ENCODE measurements at places on chromosomes 2 and 18. TPM values are rescaled to one million over a fixed set of nuclear protein-coding genes. Genes with fewer than 3 reads are reported as not detected.

Gene CFAP65
- total RNA-seq: 0.23 TPM

Gene ASB18
- not detected for total RNA-seq

GRCh38 chr2:98448441-98449145 lies 3.9 kb downstream of the INPP4A start:
- no peaks in the 10 kb centered on the region for H3K36me3 ChIP-seq
- no peak for DNase-seq
- H3K27me3 ChIP-seq: no peaks in the 10 kb centered on the region
- no peak overlapping the region for H3K27ac ChIP-seq

- no peak overlapping the region for H3K4me3 ChIP-seq
- no peaks in the 10 kb centered on the region for H3K27me3 ChIP-seq
- peaks cover 6% of the 10 kb centered on the region for H3K36me3 ChIP-seq
- H3K4me1 ChIP-seq: peaks cover 4% of the 10 kb centered on the region
Observed at GRCh38 chr18:3478262-3478978, 28.4 kb downstream of the TGIF1 start.

GRCh38 chr2:234242459-234242836 lies 191.9 kb downstream of the SPP2 start:
- no peaks in the 10 kb centered on the region for H3K27me3 ChIP-seq
- no peak overlapping the region for H3K27ac ChIP-seq
- H3K4me1 ChIP-seq: peaks cover 4% of the 10 kb centered on the region
- H3K4me3 ChIP-seq: no peak overlapping the region

- no peak overlapping the region for H3K27ac ChIP-seq
- H3K27me3 ChIP-seq: 0 out of 2 replicates have a peak, but pooled peaks cover 4% of the 10 kb centered on the region
- H3K4me3 ChIP-seq: no peak overlapping the region
- DNase-seq: peak; percentile 98
Observed at GRCh38 chr2:44974064-44974715, 32.7 kb downstream of the SIX3 start.

DNA sequence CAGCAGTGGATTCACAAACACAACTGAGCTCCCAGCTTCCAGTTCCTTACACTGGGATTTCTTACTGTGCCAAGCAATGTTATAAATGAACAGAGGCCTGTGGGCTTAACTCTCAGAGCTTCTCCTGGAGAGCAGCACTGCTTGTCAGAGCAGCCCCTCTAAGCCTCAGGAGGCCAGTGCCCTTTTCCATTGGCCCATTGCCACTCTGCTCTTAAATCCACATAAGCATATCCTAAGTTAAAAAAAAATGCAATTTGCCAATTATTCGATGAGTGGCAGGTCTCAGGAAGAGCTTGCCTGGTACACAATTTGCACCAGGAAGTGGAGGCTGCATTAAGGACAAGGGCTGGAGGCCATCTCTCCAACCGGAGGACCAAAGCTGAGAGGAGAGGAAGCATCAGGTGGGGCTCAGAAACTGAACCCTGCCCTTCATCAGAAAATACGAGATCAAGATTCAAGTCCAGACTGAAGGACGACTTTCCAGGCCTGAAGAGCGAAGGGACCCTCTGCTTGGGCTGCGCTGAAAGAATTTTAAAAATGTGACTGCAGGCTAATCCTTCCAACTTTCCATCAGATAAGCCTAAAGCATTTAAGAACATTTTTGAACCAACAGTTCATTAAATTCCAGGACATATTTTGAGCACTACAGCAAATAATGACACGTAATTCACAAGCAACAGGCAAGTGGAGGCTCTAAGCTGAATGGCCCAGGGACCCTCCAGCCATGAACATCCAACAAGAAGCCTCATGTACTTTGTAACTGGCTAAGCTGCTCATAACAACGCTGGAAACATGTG lies 28.4 kb upstream of the PXDN start:
- peaks cover 10% of the 10 kb centered on the region for H3K4me1 ChIP-seq
- no peak overlapping the region for H3K27ac ChIP-seq
- no peak overlapping the region for H3K4me3 ChIP-seq
- H3K27me3 ChIP-seq: no peaks in the 10 kb centered on the region
